Stimulated activated CD4-positive, alpha-beta T cell treated with anti-CD3 and anti-CD28 coated beads, TNF-alpha, amount 100 ng/mL, for 24 hours (primary cell): ENCODE measurements at places on chromosomes 5 and 9.

DNA sequence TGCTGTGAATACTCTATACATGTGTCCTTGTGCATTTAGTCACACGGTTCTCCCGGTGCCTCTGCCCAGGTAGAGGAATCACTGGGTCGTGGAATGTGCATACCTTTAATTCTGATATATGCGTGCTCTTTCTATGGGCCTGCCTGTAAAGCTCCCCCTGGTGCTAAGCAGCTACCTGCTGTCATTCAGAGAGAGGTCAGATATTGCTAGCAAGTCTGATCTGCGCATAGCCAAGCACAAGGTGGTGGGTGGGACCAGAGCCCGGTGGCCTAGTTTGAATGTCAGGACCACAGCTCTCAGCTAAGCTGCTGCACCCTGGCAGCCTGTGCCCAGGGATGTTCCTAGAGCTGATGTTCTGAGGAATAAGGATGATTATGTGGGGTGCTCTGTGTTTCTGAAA is 33.4 kb downstream of the TJP2 start:
- DNase-seq: no peak

DNA sequence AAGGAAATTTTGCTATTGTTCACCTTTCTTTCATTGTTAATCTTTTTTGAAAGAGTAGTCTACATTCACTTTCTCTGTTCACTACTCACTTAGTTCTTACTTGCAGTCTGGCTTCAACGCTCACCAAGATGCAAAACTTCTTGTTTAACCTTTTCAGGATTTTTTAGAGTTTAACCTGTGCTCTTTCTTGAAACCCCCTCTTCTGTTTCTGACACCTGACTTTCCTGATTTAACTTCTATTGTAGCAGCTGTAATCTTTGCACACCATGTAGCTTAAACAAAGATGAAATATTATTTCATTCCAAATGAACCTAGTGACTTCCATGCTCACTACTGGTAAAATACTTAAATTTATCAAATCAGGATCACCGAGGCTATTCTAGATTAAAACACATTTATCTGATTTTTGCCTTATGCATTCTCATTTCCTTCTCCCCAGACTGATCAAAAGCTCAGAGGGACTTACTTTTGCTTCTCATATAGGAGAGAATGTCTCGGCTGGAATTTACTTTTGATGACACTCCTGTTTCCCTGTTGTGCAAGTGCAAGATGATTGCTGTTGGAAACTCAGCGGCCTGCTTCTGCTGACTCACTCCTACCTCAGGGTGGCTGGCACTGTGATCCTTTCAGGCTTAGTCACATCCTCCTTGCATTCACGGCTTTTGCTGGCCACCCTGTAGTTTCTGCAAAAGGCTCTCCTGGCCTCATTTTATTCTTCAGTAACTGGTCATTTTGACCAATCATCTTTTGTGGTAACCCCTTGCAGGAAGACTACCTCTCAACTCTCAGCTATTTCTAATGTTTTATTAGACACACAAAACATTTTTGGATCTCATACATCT is 109.3 kb upstream of the IFNE start:
- DNase-seq: peak; percentile 58

- no peak for DNase-seq
Measured at GRCh38 chr5:145629047-145629446, 206.1 kb downstream of the PRELID2 start.

DNA sequence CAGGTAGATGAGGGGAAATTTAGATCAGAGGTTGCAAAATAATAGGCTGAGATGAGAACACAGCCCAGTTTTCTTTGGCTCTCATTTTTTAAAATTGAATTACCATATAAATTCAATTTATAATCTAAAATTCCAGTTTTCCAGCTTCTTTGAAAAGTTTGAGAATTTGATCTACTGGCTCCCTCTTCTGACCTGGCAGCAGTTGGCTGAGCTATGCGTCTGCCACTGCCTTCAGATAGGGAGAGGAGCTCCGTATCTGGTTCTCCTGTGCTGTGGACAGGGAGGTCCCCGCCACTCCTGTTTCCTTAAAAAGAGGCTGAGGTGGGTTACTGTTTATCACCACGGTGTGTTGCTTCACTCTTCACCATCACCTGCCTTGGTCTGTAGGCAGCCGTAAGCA is 103.7 kb downstream of the ARHGAP26 start:
- DNase-seq: no peak
